ENCODE measurements at places on chromosomes 4 and X.

GRCh38 chr4:124904723-124905388 lies 192.3 kb upstream of the ANKRD50 start:
- H3K36me3 ChIP-seq: no peaks in the 10 kb centered on the region
- H3K4me3 ChIP-seq: no peak overlapping the region
- H3K27me3 ChIP-seq: no peaks in the 10 kb centered on the region
- H3K4me1 ChIP-seq: no peaks in the 10 kb centered on the region
- H3K27ac ChIP-seq: no peak overlapping the region
- no peak for DNase-seq

DNA sequence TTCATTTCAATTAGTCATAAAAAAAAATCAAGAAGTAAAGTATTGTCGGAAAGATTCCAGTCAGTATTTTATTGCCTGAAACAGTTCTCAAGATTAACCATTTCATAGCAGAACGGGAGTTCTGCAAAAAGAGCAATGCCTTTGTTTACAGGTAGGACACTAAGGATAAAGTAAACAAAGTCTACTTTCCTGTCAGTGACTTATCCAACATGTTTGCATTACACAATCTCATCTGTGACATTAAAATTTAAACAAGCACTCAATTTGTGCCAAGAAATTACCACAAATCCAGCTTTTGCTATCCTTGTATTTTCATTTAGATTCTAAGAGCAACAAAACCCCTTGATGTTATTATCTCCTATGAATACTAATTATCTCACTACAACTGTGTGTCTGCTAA lies 306.5 kb upstream of the LDB2 start:
- H3K36me3 ChIP-seq: no peaks in the 10 kb centered on the region
- no peak overlapping the region for H3K4me3 ChIP-seq
- no peaks in the 10 kb centered on the region for H3K27me3 ChIP-seq
- DNase-seq: no peak
- H3K27ac ChIP-seq: no peak overlapping the region
- H3K4me1 ChIP-seq: no peaks in the 10 kb centered on the region

- H3K4me1 ChIP-seq: no peaks in the 10 kb centered on the region
- H3K27ac ChIP-seq: no peak overlapping the region
- no peaks in the 10 kb centered on the region for H3K27me3 ChIP-seq
- no peaks in the 10 kb centered on the region for H3K36me3 ChIP-seq
Observed at GRCh38 chr4:45323453-45324058, 597.2 kb upstream of the GNPDA2 start.

DNA sequence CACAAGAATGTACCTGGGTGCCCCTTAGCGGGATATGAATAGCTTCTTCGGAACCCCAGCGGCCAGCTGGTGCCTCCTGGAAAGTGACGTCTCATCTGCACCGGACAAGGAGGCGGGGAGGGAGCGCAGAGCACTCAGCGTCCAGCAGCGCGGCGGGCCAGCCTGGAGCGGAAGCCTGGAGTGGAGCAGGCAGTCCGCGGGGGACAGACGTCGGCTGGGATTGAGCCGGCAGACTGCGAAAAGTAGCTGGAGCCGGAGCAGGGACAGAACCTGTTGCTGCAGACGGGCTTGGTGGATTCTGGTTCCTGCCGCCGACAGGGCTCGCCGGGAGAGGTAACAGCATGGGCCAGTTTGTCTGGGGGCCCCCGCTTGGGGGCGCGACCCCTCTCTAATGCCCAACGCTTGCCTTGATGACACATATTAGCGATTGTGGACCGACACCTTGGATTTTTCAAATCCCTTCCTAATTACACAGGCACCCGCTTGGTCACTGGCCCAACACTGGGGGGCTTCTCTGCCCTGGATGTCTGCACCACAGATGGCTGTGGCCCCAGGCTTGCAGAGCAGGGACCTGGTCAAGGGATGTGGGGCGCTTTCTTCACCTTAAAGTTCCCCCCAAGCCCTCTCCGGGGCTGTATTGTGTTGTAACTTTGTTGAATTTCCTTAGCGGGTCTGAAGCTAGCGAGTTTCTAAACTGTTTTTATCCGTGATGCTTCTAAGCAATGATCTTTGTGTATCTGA lies at the start of gene NPFFR2:
TSS of gene NPFFR2 (plus strand) at position 133 of the 741 bp plus-strand sequence. CDS start 96,592 bp downstream, outside the sequence.
- H3K4me3 ChIP-seq: no peak within 1 kb of the TSS
- DNase-seq: no peak
- no peaks in the 10 kb centered on the region for H3K27me3 ChIP-seq
- no peaks in the 10 kb centered on the region for H3K36me3 ChIP-seq
- no peaks in the 10 kb centered on the region for H3K4me1 ChIP-seq

DNA sequence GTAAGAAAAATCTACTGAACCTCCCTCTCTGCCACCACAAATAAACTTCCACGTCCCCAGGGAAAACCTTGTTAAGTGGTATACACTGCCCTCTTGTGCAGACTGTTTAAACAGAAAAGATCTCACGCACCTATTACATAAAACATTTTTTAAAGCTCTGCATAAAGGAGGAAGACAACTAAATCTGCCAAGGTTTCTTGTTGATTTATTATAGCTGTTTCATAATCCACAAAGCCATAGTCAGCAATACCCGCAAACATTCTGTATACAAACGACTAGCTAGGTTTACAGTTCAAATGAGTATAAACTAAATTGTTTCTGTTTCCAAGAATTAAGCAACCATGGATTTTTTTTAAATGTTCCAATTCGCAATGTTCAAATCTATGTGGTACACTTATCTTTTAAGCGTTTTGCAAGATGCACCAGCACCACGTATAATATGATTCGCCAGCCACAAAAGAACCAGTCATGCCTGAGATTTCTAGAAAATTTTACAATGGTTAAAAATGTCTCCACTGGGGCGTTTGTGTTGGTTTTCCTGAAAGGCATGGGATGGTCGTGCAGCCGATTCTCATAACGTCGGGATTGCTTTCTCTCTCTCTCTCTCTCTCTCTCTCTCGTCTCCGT lies 164.6 kb downstream of the PRKX start:
- no peak overlapping the region for H3K4me3 ChIP-seq
- no peaks in the 10 kb centered on the region for H3K4me1 ChIP-seq
- H3K27me3 ChIP-seq: no peaks in the 10 kb centered on the region
- no peak for DNase-seq
- H3K27ac ChIP-seq: no peak overlapping the region
- H3K36me3 ChIP-seq: no peaks in the 10 kb centered on the region

DNA sequence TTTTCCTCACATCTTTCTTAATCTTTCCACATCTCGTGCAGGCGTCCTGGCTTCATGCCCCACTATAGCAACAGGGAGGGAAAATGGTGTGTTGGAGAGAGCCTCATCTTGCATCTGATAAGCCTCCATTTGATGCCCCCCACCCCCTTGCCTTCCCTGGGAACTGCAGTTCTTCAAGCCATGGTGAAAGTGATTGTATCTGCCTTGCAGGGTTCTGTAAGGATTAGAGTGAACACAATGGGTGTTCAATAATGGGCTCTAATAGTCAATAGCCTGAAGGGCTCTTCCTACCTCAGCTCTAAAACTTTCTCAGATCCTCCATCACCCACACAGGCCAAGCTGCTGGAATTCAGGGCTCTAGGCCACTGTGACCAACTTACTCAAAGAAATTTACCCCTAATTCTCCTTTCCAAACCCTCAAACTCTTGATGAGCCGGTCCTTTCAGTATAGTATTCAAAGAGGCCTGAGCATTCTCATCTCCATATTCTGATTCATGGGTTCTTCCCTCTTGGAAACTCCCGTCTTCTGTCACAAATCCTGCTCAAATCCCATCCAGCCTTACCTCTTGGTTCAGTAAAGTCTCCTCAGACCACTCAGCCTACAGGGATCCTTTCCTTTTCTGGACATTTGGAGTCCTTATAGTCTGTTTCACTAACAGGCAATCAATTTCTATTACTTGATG lies 128.3 kb upstream of the TRIM2 start:
- H3K4me3 ChIP-seq: no peak overlapping the region
- H3K27ac ChIP-seq: no peak overlapping the region
- H3K36me3 ChIP-seq: no peaks in the 10 kb centered on the region
- H3K27me3 ChIP-seq: no peaks in the 10 kb centered on the region
- DNase-seq: no peak
- peaks cover 13% of the 10 kb centered on the region for H3K4me1 ChIP-seq

GRCh38 chrX:110276778-110277177 lies 41.1 kb downstream of the AMMECR1 start:
- DNase-seq: no peak
- no peaks in the 10 kb centered on the region for H3K36me3 ChIP-seq
- H3K4me3 ChIP-seq: no peak overlapping the region
- H3K27ac ChIP-seq: no peak overlapping the region
- no peaks in the 10 kb centered on the region for H3K27me3 ChIP-seq
- no peaks in the 10 kb centered on the region for H3K4me1 ChIP-seq

- no peaks in the 10 kb centered on the region for H3K36me3 ChIP-seq
- DNase-seq: no peak
- no peaks in the 10 kb centered on the region for H3K4me1 ChIP-seq
- no peaks in the 10 kb centered on the region for H3K27me3 ChIP-seq
Observed at GRCh38 chr4:171993247-171993646, 180.0 kb downstream of the GALNTL6 start.

DNA sequence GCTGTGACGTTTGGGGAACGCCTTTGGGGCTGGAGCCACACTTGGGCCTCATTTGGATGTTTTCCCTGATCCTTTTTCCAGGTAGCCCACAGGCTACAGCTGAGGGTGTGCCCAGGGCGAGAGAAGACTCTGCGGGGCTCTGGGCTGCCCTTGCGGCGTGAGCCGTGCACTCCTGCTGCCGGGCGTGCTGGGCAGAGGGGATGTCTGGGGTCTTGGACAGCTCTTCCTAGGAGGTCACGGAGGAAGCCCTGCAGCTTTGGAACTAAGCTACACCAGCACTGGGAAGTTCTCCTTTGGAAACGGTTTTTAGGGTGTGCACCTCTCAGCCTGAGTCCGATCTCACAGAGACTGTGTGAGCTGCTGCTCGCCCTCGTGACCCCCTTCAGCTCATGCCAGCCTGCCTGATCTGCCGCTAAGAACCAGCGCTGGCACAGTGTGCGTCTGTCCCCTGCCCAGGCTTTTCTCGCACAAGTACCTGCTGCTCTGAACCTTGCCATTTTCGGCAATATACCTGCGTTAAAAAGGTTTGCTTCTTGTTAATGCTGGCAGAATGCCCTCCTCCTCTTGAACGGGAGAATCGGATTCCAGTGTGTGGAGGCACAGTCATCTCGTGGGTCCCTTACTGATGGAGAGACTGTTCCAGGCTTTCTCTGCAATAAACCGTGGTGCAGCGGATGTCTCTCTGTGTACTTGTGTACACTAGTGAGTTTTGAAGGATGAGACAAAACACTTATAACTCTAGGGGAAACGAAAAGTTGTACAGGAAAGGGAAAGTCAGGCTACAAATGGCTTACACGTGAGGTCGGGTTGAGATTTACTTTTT lies 14.3 kb downstream of the MSANTD1 start:
- no peaks in the 10 kb centered on the region for H3K36me3 ChIP-seq
- DNase-seq: peak; percentile 29
- H3K27me3 ChIP-seq: no peaks in the 10 kb centered on the region
- no peak overlapping the region for H3K4me3 ChIP-seq

Measured in CD8-positive, alpha-beta memory T cell (primary cell).